GM13976 (cell line): ENCODE measurements at places on chromosomes 2 and 18.

- no peak for DNase-seq
These were observed 52.0 kb upstream of the TNP1 start for GRCh38 chr2:216911886-216912285.

DNA sequence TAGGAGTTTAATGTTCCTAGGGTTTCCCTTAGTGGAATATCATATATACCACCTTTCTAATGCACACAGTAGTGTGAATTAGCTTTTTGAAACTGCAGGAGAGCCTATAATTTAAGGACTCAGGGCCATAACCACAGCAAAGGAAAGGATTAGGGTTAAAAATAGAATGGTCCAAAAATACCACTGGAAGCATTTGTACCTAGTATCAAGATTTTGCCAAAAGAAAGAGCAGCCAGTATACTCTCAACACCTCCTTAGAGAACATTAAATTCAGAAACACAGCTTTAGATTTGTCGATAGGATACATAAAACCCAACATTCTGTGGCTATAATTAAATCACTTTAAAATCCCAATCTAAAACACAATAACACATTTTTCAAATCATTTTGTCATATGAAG is 634.9 kb downstream of the EPHA4 start:
- DNase-seq = no peak

DNA sequence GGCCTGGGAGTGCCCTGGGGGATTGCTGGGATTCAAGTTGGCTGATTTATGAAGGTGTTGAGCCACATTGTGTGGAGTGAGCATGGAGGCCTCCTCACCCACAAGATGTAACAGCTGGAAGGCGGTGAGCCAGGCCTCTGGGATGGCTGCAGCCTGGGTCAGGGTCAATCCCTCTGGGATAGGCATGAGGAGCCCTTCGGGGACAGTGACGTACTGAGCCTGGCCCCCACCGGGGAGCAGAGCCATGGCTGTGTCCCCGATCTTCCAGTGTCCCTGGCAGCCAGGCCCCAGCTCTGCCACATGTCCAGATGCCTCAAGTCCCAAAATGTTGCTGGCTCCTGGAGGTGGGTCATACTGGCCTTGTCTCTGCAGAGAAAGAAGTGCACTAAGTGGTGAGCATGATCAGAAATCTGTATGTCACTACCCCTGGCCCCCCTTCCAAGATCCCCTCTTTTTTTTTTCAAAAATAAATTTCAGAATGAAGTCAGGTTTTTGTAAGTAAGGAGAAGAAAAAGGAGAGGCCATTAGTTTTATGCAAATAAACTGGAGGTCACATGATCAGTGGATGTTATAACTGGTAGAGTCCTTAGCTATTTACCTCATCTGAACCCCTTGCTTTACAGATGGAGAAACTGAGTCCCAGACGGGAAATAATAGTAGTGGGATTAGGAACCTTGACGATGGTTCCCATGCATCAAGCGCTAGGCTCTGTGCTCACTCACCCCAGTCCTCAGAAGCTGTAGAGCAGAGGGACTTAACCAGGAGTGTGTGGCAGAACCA is 1.7 kb downstream of the TP53I3 start:
- no peak for DNase-seq

GRCh38 chr2:98805412-98806171 is 74.7 kb upstream of the MGAT4A start:
- no peak for DNase-seq

DNA sequence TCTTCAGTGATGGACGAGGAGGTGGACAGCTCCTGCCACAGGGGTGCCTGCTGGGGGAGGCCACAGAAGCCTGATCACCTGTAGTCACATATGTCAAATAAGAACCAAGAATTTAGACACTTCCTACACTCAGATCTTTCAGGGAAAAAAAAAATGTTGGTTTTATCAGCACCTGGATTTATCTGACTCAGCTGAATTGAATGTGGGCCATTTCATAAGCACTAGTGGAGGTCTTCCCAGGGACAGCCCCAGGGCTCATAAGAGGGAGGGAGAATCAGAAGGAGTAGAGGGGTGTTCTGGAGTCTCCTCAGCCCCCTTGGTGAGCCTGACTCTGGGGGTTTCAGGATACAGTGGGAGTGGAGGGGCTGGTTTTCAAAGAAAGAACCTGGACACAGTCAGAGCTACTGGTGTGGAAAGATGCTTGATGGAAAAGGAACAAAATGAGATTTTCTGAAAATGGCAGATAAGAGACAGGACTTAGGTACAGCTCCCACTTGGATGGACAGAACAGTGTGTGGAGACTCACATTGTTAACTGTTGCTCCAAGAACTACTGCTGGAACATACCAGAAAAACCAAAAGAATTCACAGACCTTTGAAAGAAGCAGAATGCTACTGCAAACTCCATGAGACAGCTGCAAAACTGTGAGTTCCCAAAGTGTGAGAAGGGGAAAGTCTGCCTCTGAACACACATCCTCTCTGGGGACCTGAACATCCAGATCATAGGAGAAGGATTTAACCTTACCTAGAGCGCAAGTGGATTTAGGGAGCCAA is 45.4 kb downstream of the LCT start:
- no peak for DNase-seq

GRCh38 chr2:28423856-28424605 is 31.4 kb downstream of the FOSL2 start:
- no peak for DNase-seq

- no peak for DNase-seq
These were observed 32.3 kb downstream of the EMX1 start for GRCh38 chr2:72949642-72950041.

GRCh38 chr2:95301876-95302641 is 4.9 kb downstream of the KCNIP3 start:
- no peak for DNase-seq

DNA sequence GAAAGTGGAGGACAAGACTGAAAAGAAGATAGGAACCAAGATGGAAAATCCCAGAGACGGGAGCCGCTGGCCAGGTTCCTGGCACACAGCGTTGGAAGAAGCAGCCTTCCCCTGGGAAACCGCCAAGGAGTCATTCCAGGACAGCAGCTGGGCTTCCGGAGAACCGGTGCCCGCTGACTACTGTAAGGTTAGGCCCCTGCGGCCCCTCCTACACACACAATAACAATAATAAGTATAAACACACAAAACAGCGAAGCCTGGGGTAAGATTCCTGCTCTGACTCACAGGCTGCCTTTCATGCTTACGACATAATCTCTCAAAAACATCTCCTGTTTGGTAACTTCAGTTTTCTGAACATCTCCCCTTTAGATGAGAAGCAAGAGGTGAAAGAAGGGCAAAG is 28.1 kb upstream of the MYCN start:
- DNase-seq = no peak

- DNase-seq = no peak
These were observed 67.8 kb upstream of the ARL4C start for GRCh38 chr2:234564699-234565098.

DNA sequence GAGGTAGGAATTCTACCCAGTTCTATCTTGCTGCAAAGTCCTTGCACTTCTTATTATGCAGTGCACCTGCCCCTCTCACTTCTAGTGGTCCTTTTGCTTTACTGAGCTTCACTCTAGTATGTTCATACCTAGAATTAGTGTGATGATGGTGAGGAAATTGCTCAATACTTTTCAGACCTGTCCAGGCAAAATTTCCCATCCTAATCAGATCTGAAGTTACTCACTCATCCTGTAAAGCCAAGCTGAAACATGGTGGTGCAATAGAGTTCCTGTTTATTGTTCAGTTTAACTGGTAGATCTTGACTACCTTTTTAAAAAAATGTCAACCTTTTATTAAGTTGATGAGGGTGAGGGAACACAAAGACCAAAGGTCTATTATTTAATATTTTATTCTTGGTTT is 12.6 kb upstream of the FIGN start:
- DNase-seq = no peak

DNA sequence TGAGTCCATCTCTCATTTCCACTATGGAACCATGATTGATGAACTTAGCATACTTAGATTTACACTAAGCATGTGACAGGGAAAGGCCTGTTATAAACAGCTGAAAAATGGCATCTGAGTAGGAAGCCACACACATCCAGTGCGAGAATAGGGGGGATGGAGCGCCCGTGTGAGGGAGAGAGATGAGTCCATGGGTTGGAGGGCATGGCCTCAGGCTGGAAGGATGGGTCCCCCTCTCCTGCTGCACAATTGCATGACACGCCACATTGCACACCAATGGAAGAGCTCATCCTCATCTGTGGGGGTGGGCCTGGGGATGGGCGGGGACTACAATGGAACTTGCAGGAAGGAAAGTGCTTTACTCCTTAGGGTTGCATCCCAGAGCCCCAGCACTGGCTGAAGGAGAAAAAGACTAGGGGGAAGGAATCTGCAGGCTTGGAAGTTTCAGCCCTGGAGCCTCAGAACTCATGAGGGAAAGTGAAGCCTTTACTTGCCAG is 46.4 kb upstream of the CXCR4 start:
- DNase-seq = no peak

GRCh38 chr18:42508683-42509296 is 553.8 kb downstream of the PIK3C3 start:
- no peak for DNase-seq

- no peak for DNase-seq
These were observed at the start of gene FSHR for GRCh38 chr2:49154140-49154539. FSHR (minus strand) TSS chr2:49154515; CDS start chr2:49154417, 98 bp downstream.

DNA sequence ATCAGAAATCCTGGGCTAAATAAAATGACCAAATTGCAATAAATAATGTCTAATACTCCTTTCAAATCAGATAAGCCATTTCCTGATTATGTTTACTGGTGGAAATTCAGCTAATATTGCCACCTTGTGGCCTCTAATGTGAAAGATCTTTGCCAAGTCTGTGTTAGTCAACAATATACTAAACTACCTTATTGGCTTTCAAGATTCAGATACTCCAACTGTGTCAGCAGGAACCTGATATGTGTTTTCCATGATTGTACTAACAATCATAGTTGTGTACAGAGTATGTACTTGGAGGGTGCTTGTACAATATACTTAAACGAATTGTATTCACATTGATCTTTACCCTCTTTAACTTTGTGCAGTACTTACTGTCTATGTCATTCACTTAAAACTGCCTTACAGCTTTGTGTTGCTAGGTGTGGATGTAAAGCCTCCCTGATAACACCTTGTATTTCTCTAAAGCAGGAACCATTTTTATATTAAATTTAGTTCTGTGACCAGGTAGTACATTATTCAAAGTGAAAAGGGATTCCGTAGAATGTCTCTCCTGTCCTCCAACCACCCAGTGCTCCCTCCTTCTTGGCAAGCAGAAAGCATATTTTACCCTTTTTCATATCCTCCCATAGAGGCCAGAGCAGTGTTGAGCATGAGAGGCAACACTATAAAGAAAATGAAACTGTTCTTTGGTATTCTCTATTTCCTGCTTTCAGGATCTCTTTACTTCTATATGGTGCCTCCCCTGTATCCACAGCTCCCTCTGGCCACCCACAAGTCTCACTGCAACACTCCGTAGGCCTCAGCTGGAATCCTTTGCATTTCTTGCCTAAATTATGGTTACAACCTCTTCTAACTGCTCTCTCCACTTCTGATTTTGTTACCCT is 75.2 kb upstream of the C2orf15 start:
- peak; percentile 55 for DNase-seq

GRCh38 chr2:40144022-40144421 is 307.9 kb downstream of the SLC8A1 start:
- DNase-seq = no peak

GRCh38 chr18:26480897-26481795 is 67.2 kb downstream of the KCTD1 start:
- DNase-seq = no peak

DNA sequence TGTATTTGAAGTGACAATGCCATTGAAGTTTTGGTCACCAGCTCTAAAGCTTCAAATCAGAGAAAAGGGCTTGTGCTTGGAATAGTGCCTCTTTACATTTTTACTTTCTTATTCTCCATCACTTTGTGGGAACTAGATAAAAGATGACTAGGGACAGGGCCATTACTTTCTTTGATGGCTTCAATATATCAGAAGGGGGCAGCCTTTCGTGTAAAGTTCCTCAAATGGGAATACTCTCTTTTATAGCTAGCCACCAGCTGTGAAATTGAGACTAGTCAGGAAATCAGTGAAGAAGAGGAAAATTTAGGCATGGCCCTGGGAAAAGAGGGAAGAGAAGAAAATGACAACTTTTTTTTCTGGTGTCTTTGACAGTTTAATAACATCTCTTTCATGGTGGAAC is 242.5 kb downstream of the DCC start:
- no peak for DNase-seq

GRCh38 chr2:42928692-42929545 is 136.5 kb upstream of the HAAO start:
- DNase-seq = no peak

- DNase-seq = no peak
These were observed 145.3 kb upstream of the ALKAL2 start for GRCh38 chr2:433216-433615.

- no peak for DNase-seq
These were observed 524.6 kb upstream of the ZEB2 start for GRCh38 chr2:145044491-145044890.

DNA sequence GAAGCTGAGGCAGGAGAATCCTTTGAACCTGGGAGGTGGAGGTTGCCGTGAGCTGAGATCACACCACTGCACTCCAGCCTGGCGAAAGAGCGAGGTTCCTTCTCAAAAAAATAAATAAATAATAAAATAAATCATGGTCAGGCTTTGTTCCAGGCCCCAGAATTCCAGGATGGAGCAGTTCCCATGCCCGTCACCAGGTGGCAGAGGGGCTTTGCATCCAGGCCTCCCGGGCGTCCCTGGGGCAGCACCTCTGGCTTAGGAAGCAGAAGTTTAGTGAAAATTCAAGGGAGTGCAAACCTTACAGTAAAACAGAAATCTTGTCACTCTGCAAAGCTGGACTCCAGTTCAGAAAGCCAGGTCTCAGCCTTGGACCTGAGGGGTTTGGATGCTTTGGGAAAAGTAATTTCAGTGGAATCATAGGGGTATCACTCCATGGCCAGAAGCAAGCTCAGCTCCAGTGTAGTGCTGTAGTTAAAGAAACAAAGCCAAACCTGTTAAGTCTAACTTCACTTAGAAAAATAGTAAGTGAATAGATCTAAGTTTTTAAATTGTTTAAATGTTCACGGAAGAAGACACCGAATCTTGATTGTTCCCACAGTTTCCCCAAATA is 512.7 kb downstream of the CMPK2 start:
- DNase-seq = no peak

DNA sequence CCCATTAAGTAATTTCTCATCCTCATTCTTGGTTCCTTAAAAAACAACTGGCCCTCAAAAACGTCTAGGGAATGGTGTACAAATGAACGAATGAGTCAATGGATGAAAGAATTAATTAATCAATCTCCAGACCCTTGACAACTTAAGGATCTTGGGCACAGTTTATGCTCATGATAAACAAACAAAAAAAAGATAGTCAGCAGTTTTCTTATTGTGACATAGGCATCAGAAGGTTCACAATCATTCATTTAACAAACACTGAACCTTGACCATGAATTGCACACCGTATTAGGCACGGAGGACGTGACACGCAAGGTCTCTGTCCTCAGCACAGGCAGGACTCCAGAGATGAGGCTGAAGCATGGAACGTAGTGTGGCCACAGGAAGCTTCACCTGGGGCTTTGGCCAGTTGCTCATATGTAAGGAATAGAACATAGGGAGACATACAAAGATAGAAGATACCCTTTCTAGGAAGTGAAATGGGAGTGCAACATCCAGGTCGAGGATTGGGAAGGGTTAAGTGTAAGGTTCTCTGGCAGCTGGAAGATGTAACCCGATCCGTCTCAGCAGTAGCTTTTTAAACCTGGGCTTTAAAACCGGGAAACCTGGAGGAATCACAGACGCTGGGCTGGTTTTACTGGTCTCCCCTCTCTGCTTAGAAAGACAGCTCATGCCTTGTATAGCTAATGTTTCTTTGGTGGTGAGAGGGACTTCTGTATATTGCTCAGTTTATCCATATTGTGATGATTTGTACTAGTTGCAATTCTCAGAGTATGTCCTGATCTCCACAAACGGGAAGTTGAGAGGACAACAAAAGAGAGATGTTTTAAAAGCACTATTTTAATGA is 8.9 kb upstream of the LTBP1 start:
- DNase-seq = no peak

GRCh38 chr2:224121406-224122067 is 82.5 kb upstream of the SERPINE2 start:
- DNase-seq = no peak
